ENCODE measurements at places on chromosomes 3 and 15.

GRCh38 chr15:51621936-51622603, 501 bp downstream of the DMXL2 start:
- peak; percentile 30 for DNase-seq

DNA sequence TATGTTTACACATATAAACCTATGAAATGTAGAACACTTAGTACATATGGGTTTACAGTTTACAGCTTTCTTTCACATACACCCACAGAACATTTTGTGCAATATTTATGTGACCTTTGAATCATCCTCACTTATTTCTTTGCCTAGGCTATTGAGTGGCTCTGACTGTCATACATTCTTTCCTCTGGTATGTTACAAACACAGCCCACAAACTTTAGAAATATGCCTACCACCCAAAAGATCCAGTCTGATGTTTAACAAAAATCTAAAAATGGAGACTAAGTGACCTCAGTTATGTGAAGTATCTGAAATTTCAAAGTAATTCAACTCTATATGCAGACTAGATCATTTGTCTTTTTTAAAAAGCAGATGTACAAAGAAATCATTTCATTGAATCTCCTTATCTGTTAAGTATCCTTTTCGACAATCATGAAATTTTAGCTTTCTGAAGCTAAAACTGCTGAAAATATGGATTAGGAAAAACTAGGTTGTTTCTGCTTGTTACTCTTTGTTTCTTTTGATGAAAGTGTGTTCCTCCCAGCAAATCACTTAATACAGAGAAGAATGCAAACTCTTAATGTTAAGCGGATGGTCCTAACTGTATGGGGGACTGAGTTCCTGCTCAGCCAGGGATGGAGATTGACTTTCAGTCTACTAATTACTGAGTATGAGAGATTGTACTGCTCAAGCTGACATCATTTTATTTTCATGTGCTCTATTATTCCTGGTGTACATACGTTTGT, 27.7 kb downstream of the CCDC54 start:
- no peak for DNase-seq

DNA sequence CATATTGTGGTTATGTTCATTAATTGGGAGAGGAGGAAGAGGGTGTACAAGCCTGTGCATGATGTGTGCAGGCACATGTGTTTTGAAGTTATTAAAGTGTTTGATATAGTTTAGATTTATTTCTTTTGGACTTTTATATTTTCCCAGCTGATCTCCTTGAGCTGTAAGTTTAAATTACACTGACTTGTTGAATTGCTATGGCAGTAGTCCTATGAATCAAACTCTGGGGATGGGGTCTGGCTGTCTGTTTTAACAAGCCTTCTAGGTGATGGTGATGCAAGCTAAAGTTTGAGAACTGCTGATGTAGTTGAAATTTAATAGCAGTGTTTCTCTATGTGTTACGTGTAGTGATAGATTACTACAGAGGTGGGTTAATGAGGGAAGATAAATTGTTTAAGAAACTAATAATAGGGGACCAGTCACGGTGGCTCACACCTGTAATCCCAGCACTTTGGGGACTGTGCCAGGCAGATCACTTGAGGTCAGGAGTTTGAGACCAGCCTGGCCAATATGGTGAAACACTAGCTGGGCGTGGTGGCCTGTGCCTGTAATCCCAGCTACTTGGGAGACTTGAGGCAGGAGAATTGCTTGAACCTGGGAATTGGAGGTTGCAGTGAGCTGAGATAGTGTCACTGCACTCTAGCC, 7.0 kb downstream of the ARIH1 start:
- DNase-seq = no peak

- no peak for DNase-seq
These were observed 21.9 kb downstream of the PLCL2 start for GRCh38 chr3:16906682-16907081.

DNA sequence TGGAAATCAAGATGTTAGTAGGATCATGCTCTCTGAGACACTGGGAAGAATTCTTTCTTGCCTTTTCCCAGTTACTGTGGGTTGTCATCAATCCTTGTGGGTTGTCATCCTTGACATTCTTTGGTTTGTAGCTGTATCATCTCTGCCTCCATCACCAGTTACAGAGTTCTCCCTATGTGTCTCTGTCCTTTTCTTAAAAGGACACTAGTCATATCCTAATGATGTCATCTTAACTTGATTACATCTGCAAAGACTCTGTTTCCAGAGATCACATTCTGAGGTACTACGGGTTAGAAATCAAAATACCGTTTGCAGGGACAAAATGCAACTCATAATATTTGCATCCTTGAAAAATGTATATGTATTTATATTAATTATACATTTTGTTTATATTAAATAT, 500.4 kb downstream of the ZBBX start:
- DNase-seq = no peak

DNA sequence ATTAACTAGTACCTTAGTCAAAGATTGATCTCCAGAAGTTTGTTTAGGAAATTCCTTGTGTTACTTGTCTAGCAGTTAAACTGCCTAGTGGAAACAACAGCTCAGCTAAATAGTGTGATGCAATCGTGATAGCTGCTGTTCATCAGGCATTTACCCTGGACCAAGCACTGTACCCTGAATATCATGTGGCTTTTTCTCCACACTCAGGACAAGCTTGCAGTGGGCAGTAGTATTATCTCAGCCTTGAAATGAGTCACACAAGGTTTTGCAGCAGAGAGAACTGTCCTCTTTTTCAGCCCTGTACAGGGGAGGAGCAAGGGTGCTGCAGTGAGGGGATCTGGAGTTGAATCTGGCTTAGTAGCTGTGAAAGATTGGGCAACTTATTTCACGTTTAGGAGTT, 208.4 kb downstream of the TP63 start:
- DNase-seq = no peak

DNA sequence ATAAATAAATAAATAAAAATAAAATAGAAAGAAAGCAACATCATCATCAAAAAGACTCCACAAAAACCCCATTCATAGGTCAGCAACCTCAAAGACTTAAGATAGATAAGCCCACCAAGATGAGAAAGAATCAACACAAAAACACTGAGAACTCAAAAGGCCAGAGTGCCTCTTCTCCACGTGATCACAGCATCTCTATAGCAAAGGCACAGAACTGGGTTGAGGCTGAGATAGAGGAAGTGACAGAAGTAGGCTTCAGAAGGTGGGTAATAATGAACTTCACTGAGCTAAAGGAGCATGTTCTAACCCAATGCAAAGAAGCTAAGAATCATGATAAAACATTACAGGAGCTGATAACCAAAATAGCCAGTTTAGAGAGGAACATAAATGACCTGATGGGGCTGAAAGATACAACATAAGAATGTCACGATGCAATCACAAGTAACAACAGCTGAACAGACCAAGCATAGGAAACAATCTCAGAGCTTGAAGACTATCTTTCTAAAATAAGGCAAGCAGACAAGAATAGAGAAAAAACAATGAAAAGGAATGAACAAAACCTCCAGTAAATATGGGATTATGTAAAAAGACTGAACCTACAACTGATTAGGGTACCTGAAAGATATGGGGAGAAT, 26.4 kb downstream of the GNB5 start:
- DNase-seq = no peak

GRCh38 chr15:80701676-80702311, 6.7 kb downstream of the ABHD17C start:
- DNase-seq = no peak

Measured in left renal cortex interstitium (tissue), 4 donors.